Activated CD8-positive, alpha-beta memory T cell treated with anti-CD3 and anti-CD28 coated beads, Interleukin-2, amount 50 U/mL, for 4 hours (primary cell): ENCODE measurements at places on chromosomes 5 and 9.
A peak's percentile ranks its signal among the peaks of the same experiment; 100 is the strongest.

- no peak for DNase-seq
Measured at GRCh38 chr5:63022403-63022802, 443.8 kb downstream of the LRRC70 start.

DNA sequence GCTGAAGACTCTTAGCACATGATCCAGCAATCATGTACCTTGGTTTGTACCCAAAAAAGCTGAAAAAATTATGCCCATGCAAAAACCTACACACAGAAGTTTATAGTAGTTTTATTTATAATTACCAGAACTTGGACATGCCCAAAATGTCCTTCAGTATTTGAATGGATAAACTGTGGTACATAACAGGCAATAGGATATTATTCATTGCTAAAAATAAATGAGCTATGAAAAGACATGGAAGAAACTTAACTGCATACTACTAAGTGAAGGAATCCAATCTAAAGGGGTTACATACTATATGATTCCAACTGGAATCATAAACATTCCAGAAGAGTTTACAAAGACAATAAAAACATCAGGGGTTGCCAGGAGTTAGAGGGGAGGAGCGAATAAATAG is 25.6 kb downstream of the FBXL17 start:
- no peak for DNase-seq

GRCh38 chr5:181173420-181174342 is 26.3 kb downstream of the OR2V2 start:
- DNase-seq: peak; percentile 40

- no peak for DNase-seq
Measured at GRCh38 chr5:122350496-122350895, 38.5 kb downstream of the SNCAIP start.

DNA sequence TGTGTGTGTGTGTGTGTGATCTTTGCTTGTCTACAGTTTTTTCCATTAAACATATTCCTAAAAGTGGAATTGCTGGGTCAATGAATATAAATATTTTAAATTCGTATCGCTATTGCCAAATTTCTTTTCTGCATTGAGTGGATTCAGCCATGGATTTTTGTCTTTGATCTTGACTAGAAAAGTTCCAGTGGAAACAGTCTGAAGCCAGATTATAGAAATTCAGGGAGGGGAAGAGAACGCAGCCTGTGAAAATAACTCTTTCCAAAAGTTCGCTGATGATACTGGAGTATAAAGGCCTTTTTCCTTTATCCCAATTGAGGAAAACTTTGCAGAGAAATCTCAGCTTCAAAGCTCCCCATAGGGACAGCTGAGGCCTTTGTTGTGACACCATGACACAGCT is 292.3 kb upstream of the CD180 start:
- DNase-seq: no peak

- DNase-seq: no peak
Measured at GRCh38 chr5:171316258-171317121, 7.4 kb downstream of the TLX3 start.

DNA sequence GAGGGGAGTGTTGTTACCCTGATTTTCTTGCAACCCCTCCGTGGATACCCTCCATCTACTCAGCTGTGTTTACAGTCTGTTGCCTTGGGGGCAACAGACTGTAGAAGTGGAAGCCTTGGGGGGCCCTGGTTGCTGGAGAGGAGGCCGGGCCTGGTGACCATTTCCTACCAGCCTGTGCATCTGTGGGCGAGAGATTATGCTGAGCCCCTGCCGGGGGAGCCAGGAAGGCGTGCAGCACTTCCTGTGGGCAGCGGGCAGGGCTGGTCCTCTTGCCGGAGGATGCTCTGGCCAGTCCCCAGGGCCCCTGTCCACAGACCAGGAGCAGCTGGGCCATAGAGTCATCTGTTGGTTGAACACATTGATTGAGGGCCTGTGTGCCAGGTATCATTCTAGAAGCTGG is 11.1 kb downstream of the ERGIC1 start:
- DNase-seq: no peak

DNA sequence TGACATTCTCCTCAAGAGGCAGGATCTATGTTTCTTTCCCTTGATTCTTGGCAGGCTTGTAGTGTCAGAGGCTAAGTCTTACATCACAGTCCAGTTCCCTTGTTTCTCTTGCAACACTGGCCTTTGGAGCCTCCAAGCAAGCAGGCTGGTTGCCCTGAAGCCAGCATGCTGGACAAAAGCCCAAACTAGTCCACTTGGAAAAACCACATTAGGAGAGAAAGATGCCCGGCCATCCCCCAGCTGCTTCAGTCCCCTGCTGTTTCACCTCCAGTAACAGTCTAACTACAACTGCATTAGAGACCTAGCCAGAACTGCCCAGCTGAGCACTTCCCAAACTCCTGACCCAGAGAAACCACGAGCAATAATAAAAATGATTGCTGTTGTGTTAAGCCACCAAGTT is 87.6 kb downstream of the ADAMTS6 start:
- DNase-seq: no peak

DNA sequence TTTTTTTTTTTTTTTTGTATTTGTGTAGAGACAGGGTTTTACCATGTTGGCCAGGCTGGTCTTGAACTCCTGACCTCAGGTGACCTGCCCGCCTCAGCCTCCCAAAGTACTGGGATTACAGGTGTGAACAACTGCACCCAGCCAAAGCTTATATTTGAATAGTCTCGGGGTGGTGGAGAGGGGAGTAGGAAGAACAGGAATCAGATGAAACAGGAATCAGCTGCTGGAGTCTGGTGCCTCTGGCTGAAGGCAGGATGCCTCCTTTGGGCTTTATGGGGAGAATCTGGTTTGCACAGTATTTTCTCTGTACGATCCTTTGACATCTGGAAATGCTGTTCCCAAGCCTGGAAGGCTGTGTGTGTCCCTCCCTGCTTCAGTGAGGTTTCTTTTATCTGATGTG is 10.9 kb downstream of the C5orf52 start:
- no peak for DNase-seq

DNA sequence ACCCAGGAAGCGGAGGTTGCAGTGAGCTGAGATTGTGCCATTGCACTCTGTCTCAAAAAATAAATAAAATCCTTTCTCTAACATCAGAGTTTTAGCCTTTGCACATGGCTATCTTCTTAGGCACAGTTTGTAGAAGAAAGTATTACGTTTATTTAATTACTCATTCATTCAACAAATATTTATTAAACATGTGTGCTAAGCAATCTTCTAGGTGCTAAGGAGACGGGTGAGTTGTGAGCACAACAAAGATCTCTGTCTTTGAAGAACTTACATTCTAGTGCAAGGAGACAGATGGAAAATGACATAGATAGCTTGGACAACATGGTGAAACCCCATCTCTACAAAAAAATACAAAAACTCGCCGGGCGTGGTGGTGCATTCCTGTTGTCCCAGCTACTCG is 122.3 kb upstream of the MYO10 start:
- DNase-seq: no peak

- DNase-seq: no peak
Measured at GRCh38 chr5:99449786-99450185, 521.0 kb upstream of the CHD1 start.

DNA sequence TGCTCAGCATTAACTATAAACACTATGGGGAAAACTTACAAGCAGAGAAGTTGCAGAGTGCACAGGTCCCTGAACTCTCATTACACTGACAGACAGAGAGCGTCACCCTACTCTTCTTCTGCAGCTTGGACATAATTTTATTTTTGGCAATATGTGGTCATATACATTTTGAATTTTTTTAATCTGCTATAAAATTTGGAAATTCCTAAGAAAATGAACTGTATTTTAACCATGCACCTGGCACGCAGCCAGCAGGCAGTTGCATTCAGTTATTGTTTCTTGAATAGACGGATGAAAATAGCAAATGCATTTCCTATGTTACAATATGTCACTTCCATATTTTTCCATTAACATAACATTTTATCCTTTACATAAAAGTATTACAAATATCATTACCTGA is 100.2 kb downstream of the SLC25A46 start:
- no peak for DNase-seq

- no peak for DNase-seq
Measured at GRCh38 chr5:168066536-168067208, 224.8 kb upstream of the WWC1 start.

GRCh38 chr9:121368138-121368522 is 1.9 kb downstream of the STOM start:
- no peak for DNase-seq
